GDM1 (cell line): ENCODE measurements at places on chromosomes 12 and 14.

DNA sequence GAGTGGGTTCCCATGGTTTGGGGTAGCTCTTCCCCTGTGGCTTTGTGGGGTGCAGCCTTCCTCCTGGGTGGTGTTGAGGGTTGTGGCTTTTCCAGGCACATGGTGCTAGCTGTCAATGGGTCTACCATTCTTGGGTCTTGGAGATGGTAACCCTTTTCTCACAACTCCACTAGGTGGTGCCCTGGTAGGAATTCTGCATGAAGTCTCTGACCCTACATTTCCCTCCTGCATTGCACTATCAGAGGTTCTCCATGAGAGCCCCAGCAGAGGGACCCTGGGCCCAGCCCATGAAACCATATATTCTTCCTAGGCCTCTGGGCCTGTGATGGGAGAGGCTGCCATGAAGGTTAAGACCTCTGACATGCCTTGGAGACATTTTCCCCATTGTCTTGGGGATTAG is 1093.3 kb downstream of the SLC16A7 start:
- DNase-seq = no peak

DNA sequence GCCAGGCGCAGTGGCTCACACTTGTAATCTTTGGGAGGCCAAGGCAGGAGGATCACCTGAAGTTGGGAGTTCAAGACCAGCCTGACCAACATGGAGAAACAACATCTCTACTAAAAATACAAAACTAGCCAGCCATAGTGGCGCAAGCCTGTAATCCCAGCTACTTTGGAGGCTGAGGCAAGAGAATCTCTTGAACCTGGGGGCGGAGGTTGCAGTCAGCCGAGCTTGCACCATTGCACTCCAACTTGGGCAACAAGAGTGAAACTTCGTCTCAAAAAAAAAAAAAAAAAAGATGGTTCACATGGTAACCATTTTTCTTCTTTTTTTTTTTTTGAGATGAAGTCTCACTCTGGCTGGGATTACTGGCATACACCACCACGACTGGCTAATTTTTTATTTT is 35.3 kb downstream of the SLC2A14 start:
- no peak for DNase-seq

DNA sequence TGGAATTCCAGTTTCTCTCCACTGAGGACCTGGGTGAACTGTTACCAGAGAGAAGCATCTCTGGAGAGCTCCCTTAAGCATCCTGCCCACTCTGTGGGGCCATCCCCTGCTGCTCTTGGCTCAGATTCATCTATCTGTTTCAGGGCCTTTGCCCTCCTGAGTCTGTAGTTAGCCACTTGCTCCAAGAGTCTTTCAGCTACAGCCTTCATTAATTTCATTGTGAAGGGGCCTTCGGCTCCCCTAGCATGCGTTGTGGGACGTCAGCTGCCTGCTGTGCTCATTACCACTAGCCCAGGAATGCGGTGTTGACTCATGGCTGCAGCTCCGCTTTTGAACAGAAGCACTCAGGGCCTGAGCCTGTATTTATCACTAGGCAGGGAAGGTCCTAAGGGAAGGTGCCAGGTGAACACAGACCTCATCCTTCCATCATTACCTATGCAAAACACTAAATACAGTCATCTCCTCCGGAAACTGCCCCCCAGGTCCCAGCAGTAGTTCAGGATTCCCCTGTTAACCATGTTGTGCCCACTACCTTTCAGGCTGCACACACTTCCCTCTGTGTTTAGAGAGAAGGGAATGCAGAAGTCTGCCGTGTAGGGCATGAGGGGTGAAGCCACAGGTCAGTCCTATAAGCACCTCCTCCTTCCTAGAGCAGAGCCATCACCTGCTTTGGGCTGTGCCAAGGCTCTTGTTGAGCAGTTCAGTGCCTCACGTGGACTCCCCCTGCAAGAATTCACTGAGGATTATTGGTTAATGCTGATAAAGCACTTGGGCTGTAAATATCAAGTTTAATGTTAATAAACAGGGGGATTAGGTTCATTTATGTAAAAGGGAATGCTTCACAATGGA is 191.4 kb downstream of the CACNA1C start:
- DNase-seq = no peak

DNA sequence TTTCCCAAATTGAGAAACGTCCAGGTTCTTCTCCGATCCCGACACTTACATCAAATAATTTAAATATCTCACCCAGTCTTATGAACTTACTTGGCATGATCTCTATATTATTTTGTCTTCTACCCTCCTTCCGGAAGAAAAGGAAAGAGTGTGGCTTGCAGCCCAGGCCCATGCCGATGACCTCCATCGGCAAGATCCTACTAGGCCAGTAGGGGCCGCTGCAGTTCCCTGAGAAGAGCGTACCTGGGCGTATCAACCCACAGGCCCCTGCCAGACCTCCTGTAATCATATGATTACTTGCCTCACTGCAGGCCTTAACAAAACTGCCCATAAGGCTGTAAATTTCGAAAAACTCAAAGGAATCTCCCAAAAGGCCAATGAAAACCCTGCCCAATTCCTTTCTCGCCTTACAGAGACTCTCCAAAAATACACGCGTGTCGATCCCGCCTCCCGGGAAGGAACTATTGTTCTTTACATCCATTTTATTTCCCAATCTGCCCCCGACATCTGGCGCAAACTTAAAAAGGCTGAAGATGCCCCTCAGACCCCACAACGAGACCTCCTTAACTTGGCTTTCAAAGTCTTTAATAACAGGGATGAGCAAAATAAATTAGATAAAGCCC is 69.6 kb downstream of the MOK start:
- DNase-seq = peak; percentile 48

DNA sequence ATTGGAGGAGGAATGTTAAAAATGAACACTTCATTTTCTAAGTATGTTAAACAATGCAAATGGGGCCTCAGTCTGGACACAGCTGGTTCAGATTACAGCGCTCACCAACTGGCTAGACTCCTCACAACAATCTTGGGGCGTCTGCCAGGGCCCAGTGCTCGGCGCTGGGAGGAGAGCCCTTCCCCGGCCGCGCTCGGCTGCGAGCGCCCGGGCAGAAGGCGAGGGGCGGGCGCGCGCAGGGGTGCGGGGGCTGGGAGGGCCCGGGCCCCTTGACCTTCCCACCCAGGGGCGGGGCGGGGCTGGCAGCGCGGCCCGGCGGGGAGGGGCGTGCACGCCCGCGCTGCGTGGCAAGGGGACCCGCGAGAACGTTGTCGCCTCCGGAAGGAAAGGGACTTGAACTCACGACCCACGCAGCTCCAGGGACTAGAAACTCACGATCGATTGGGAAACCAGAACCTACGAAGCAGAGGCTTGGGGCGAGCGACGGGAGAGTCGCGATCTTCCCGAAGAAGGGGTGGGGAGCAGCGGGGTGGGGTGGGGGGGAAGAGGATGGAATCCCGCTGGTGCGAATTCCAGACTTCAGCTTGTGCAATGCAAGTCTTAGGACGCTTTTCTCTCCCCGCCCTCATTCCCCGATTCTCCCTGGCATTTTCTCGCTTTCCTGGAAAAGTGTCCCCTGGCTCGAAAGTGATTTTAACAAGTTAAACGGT is at the start of gene FBLN5:
Gene FBLN5, minus strand, starts transcription at position 220 of the 710 bp plus-strand sequence. CDS start 465 bp downstream, outside the sequence.
- DNase-seq = no peak

- DNase-seq = no peak
Measured at GRCh38 chr12:51818566-51819300, 29.8 kb downstream of the FIGNL2 start.

GRCh38 chr14:92507174-92507768 is 6.3 kb upstream of the RIN3 start:
- DNase-seq = no peak

DNA sequence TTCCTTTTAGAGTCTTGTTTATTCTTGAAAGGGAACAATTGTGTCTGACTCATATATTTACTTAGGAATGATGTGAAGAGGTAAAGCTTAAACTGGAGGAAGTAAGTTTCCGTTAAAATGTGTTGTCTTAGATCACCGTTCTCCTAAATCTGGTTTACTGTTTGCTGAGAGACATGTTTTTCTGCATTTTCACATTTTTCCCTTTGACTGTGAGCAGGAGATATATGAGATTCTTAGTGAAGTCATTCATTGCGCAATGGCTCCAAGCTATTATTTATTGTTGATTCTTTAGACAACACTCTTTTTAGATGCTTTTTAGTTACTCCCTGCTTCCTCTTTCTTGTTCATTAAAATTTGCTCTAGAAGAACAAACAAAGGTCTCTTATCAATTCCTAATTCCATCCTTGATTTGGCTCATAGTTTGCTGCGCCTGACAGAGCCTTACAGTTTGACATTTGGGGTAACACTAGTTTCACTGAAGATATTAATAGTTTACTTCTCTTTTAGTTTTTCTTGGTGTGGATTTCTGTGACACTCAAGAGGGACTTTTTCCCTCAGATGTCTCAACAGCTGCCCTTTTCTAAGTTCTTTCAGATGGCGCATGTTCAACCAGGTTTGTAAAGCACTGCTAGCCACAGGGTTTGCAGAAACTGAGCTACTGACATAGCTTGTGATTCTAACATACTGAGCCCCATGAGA is 11.4 kb downstream of the CLECL1 start:
- DNase-seq = no peak

DNA sequence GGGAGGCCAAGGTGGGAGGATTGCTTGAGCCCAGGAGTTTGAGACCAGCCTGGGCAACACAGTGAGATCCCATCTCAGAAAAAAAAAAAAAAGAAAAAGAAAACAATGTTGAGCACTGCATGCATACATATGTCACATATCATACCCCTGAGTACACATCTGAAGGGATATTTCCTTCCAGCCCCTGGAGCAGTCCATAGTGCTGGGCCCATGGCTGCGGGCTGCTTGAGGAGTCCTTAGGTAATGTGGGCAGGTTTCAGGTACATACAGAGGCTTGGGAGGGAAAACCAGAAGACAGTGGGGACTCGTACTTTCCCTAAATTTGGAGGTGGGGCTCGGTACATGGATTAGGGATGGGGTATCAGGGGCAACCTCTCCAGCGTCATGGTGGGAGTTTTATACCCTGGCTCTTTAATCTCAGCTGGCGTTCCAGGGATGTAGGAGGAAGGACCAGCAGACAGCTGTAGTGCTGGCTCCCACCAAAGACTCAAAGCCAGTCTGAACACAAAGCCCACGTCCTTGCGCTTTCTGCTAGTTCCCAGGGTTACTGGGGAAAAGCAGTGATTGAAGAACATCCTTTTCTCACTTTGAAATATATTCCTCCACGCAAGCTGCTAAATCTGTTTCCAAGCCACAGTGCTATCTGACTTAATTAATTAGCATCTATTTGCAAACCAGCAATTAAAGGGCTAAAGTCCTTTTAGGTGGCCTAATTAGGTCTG is 5.2 kb downstream of the OTUB2 start:
- no peak for DNase-seq

DNA sequence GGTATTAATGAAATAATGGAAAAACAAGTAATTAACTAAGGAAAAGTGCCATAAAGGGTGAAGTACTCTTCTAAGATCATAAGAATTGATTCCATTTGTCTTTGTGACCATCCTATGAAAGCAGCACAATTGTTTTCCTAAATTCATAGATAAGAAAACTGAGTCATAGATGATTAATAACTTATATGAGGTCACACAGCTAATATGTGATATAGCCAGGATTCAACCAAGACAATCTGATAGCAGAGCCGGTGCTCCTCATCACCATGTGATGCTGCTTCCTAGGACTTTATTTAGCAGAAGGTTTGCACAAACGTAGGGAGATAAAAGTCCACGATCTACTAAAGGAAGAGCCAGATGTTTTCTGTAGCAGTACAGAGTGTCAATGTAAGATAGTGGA is 181.5 kb upstream of the SYT1 start:
- no peak for DNase-seq

- no peak for DNase-seq
Measured at GRCh38 chr12:104991565-104992128, 5.5 kb downstream of the NOPCHAP1 start.

- DNase-seq = no peak
Measured at GRCh38 chr12:57230381-57231155, 1.1 kb downstream of the SHMT2 start.
